ENCODE measurements at places on chromosomes 6 and 20. TPM values are rescaled to one million over a fixed set of nuclear protein-coding genes. Genes with fewer than 3 reads are reported as not detected.

DCDC2 gene
- not detected for total RNA-seq

DNA sequence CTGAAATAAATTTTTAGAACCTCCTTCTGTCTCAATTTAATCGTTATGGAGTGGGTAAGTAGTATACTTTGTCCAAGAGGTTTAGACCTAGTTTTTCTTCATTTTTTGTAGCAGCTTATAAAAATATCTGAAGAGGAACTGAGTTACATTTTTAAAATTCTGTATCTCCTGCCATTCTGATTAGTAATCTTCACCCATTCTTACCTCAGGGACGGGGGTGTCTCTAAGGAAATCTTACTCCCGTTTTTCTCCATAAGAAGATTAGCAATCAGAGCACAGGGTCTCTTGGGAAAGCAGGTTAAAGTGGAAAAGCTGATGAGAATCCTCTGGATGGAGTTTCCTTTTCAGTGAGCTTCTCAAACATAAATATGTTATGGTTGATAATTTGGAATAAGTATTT, 259.3 kb upstream of the FAM83B start:
- DNase-seq, result no peak

TRIM10 gene
- total RNA-seq, result not detected

MUC21 gene
- total RNA-seq, result not detected

DNA sequence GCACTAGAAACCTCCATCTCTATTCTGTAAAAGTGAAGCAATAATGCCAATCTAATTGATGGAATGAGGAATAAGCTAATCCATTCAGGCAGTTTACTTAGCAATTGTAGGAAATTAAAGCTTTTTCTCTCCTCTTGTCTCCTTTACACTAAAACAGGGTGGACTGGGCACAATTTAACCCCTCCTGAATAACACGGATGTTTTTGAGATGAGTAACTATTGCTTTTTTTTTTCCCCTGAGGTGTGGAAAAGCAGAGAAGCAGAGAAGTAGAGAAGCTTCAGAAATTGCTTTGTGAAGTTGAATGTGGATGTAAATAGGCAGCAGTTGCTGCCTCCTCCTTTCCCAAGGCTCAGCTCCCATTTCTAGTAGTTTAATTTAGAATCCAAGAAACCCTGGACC, 40.0 kb upstream of the GCNT2 start:
- DNase-seq, result no peak

DNA sequence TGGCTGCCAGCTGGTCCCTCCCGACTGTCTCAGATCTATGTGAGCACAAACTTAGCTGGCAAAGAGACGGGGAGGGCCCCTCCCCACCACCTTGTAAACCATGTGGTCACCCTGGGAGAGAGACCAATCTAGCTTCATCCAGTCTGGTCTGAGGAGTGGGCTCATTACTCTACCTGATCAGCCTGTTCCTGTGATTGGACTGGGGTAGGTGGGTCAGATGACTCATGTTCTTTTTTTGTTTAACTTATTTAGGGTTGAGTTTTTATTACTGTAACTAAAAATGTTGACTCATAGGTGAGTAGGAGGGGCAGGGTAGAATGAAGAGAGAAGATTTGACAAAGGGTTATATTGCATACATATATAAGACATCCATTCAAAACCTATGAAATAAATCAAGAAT, 4.7 kb downstream of the GSTA4 start:
- DNase-seq, result no peak

DNA sequence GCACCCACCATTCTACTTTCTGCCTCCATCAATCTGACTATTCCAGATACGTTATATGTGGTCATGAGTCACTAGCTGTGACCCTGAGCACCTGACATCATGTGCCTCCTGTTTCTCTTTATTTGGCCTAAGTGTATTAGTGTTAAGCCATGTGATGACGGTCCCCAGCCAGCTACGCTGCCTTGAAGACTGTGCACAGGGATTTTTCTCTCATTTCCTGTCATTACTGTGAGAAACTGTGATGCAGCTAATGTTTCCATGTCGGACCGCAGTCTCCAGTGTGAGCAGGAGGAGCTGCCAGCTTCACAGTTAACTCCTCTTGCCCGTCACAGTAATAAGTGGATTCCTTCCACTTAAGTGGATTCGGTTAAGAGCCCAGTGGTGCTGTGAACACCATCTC, 9.9 kb upstream of the SPATS1 start:
- DNase-seq, result no peak

APOM gene
- 2.5 TPM for total RNA-seq

DNA sequence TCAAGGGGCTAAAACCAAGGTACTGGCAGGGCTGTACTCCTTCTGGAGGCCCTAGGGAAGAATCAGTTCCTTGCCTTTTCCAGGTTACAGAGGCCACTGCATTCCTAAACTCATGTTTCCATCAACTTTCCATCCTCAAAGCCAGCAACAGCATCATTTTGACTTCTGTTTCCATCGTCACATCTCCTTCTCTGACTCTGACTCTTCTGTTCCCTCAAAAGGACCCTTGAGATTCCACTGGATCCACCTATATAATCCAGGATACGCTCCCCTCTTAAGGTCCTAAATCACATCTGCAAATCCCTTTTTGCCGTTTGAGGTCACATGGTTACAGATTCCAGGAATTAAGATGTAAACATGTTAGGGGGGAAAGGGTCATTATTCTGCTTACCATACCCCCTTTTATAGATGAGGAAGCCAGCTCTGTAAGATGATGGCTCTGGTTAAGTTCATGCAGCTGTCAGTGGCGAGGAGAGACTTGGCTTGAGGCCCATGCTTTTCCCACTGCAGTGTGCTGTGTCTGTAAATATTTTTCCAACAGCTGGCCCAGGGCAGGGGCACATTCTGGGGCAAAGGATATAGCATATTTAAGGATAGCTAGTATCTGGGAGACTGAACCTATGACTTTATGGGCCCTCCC, 114.6 kb downstream of the TNFRSF21 start:
- no peak for DNase-seq

DNA sequence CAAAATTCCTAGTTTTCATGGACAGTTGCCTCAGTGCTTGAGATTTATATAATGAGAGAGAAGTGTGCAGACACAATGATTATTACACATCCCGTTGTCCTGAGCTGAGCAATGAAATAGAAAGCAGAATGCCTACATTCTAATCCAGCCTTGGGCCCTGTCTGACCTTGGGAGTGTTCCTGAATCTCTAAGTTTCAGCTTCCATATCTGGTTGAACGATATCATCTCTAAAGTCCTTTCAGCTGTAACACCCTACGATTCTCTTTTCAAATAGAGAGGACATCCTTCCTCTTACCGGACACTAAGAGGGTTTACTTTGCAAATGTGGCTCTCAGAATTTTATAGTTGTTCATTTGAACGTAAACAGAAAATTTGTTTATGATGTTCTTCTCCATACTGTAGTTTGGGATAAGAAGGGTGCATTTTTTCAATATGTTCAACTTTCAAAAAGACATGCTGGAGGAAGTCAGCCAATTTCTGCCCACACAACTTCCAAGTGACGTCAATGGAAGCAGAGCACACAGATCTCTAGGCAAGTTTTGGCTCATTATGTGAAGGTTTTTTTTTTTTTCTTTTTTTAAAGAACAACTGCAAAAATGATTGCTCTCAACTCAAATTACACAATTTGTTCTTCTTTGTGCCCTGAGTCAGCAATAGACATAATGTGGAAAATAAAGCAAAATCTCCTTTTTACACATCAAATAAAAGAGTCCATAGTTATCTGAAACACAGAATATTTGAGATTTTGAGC, 50.4 kb downstream of the PDE7B start:
- no peak for DNase-seq

POPDC3 gene
- not detected for total RNA-seq

DNA sequence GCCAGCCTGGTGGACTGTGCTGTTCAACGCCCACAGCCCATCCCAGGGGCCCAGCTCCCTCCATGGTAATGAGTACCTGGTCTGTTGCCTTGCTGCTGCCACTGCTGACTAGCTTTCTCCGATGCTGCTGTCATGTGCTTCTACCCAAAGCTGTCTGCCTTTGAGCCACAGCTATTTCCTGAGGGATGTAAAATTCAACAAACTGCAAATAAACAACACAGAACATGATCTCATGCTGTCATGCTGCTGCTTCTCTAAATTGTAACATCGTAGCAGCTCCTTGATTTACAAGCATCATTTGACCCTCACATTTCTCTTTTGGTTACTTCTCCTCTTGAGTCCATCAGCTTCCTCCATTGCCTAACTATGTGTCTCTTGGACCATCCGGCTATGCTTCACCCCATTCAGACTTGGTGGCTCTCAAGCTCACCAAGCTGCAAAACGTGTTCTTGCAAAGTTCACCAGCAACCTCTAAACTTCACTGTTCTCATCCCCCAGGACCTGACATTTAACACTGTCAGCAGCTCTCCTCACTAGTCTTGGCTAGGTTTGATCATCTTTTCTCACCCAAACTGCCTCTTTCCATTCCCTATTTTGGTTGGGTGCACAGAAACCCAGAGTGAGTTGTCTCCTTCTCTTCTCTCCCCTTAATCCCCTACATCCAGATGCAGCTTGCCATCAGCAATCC, 54.6 kb downstream of the FYN start:
- no peak for DNase-seq

HTR1B gene
- total RNA-seq, result not detected

ADGB gene
- total RNA-seq, result not detected

CRYBG1 gene
- total RNA-seq, result 36.9 TPM

TAP1 gene
- 33.6 TPM for total RNA-seq

DNA sequence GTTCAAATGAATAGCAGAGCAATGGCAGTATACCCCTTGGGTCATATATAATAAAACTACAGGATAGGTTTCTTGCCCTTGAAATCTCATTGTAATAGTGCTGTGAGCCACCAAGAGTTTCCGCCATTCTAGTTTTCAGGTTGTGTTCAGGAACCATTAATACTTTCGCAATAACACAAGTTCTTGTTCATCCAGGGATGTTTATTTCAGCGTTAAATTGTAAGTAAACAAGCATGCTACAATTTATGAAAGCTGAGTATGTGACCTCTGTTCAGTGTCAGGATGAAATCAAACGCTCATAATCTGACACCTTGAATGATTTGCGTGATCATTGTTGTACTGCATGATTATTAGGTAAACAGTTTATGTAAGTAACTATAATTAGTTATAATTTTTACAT, 22.8 kb downstream of the ANKS1A start:
- no peak for DNase-seq

DNA sequence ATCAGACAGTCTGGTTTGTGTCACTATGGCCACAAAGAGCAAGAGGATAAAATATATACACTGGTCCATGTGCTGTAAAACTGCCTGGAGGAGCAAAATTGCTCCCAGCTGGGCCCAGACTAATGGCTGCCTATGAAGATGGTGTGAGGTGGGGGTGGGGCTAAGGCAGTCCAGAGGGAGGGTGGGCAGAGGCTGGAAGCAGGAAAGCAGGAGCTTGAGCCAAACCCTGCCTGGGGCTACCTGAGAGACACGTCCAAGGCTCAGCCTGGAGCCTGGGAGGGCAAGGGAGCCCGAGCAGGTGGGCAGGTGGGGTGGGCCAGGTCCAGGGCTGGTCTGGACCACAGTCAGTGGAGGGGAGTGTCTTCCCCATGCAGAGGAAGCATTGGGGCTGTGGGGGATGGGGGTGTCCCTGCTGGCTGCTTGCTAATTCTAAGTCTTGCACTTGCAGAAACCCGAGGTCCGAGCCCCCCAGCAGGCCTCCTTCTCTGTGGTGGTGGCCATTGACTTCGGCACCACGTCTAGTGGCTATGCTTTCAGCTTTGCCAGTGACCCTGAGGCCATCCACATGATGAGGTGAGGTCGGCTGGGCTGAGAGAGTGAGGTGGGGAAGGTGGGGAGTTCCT, 9.5 kb downstream of the HSPA12B start:
- no peak for DNase-seq

GRCh38 chr6:158753811-158754210, 65.4 kb downstream of the EZR start:
- no peak for DNase-seq

GRCh38 chr6:135043364-135043763, 11.3 kb downstream of the HBS1L start:
- DNase-seq, result no peak

GRCh38 chr6:16781348-16782169, 20.3 kb upstream of the ATXN1 start:
- DNase-seq, result no peak

- no peak for DNase-seq
Observed at GRCh38 chr20:59786801-59787537, 146.5 kb downstream of the SYCP2 start.

ANKRD66 gene
- total RNA-seq, result not detected

DNA sequence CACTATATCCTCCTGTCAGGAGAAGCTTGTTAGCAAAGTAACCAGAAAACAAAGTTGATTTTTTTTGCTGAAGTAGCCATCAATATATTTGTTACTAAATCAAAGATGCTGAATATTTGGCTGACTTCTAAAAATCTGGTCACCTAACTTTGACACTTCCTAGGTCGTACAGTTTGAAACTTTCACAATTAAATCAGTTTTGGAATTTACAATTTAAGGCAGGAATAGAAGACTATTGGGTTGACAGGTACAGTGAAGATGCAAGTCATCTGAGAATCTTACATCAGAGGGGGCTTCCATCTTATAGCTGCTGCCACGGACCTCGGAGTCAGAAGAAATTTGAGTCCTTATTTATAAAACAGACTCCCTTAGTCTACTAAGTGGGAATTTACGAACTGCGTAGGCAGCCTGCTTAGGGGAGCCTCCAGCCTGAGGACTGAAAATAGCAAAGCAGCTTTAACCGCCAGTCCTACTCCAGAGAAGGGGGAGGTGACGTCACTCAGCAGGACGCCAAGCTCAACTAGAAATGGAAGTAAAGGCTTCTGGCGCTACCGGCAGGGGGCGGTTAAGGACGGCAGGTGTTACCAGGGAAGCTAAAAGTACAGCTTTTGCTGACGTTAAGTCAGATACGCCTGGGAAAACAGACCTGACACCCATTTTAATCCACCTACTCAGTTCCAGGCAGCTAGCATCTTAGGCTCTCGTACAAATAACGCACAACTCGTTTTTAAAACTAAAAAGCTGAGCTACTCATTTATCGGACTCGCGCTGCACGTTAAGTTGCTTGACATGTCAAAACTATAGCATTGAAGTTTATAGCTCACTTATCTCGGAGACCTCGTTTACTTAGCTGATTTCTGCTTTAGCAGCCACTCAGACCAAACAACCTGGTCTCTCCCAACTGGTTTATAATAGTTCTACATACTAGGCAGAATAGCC, 61.1 kb upstream of the HFE start:
- DNase-seq, result peak; percentile 84

- no peak for DNase-seq
Observed at GRCh38 chr6:14035874-14036273, 81.7 kb upstream of the CD83 start.

ZKSCAN3 gene
- 2.0 TPM for total RNA-seq

Data from omental fat pad (tissue), 4 donors.